ENCODE measurements at places on chromosomes 1 and 21. TPM values are rescaled to one million over a fixed set of nuclear protein-coding genes. Genes with fewer than 3 reads are reported as not detected.
A peak's percentile ranks its signal among the peaks of the same experiment; 100 is the strongest.

DNA sequence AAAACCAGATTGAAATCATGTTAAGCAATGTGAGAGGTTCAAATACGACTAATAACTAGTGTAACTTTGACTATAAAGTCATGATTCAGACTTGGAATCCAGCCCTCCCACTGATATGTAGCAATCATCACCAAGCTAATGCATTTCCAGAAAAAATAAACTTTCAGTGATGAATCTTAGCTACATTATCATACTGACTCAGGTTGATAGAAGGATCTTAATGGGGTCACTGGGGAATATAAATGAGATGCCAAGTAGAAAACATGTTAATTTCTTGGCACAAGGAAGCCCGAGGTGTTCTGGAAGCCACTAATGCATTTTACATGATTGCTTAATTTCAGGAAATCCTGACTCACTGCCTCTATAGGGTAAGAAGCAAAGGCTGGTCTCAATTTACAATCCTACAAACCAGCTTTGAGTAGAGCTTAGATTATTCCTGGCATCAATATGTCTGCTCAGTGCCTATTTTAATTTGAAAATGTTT lies 67.7 kb downstream of the SELENOF start:
- peak; percentile 91 for DNase-seq

Gene RUNX1
- polyA plus RNA-seq = 45.0 TPM

Gene RNU1-1
- not detected for polyA plus RNA-seq

Gene LAD1
- polyA plus RNA-seq = 0.07 TPM

- peak; percentile 30 for DNase-seq
Observed at GRCh38 chr1:110218739-110219138, 8.6 kb downstream of the KCNC4 start.

Gene LIN28A
- not detected for polyA plus RNA-seq

Data from IMR-90 (cell line).